HEK293T (cell line): ENCODE measurements at places on chromosomes 3 and 15.

- DNase-seq: no peak
Observed at GRCh38 chr3:42151596-42152168, 60.5 kb downstream of the TRAK1 start.

DNA sequence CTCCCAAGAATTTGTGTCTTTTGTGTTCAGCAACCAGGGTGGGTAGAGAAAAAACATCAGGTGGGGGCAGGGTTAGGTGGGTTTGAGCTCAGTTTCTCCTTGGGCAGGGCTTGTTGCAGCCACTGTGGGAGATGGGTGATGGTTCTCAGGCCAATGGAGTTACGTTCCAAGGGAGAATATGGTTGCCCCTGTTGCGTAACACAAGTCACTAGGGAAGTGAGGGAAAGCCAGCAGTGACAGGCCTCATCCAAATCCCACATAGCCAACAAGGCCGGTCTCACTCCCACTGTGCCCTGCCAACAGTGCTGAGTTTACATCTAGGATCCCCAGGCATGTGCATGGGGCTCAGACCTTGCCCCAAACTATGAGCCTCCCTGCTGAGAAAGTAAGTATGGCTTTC, 7.9 kb upstream of the FBXL2 start:
- no peak for DNase-seq

- no peak for DNase-seq
Observed at GRCh38 chr15:67873777-67874176, 33.9 kb upstream of the RNU6-1 start.

DNA sequence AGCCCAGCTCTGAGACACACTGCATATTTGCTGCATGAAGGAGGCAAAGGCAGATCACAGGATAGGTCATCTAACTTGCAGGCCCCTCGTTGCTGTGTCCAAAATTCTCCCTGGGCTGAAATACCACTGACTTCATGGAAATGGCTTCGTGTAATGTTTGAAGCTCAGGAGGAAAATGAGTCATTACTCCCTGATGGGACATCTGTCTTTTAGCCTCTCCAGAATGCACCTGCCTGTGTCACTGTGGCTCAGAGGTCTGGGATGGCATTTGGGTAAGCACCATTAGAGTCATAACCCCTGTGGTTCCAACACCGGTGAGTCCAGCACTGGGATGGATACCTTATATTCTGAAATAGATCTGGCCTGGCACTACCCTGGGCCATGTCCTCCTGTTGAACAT, 51.5 kb downstream of the IL12A start:
- no peak for DNase-seq

GRCh38 chr3:8840556-8840955, 71.1 kb upstream of the OXTR start:
- DNase-seq: no peak

- no peak for DNase-seq
Observed at GRCh38 chr15:83854321-83854720, 200.4 kb downstream of the ADAMTSL3 start.

DNA sequence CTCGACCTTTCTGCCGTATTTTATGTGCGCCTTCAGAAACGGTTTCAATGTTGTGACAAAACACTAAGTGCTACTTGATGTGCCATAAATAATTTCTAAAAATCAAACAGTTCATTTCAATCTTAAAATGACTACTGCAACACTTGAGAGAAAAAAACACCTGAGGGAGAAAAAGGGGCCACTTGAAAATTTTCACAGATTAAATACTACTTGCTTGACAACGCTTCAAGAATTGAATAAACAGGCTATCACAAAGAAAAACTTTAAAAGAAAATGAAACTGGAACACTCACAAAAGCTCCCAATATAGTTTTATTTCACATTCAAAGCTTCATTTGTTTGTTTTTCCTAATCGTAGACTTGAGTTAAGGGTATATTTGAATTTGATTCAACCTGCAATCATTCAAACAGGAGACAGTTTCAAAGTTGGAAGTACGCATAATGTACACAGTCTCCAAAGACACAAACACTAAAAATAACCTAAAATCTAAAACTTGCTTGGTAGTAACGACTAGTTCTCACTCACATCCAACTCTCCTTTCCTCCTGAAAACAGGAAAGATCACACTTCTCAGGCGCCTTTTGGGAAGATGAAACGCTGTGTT, 380.7 kb downstream of the ERC2 start:
- DNase-seq: no peak

- DNase-seq: no peak
Observed at GRCh38 chr15:43251871-43252250, 14.9 kb downstream of the TGM5 start.

- no peak for DNase-seq
Observed at GRCh38 chr3:47849699-47850563, 47.0 kb downstream of the DHX30 start.

DNA sequence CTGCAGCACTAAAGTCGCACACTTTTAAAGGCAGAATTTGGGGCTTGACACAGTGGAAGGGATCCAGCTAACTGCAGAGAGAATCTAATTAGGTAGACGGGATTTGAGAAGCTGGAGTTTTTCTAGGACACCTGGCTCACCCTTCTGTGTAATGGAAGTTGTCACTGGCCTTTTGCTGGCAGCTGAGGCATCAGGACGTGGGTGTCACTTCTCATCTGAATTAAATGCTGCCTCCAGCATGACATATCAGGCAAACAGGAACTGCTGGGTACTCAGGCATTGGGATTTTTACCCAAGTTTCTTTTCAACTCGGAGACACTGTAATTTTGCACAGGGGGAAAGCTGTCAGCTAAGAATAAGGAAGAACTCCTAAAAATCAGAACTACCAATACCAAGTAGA, 861.9 kb upstream of the ARPP21 start:
- DNase-seq: no peak

DNA sequence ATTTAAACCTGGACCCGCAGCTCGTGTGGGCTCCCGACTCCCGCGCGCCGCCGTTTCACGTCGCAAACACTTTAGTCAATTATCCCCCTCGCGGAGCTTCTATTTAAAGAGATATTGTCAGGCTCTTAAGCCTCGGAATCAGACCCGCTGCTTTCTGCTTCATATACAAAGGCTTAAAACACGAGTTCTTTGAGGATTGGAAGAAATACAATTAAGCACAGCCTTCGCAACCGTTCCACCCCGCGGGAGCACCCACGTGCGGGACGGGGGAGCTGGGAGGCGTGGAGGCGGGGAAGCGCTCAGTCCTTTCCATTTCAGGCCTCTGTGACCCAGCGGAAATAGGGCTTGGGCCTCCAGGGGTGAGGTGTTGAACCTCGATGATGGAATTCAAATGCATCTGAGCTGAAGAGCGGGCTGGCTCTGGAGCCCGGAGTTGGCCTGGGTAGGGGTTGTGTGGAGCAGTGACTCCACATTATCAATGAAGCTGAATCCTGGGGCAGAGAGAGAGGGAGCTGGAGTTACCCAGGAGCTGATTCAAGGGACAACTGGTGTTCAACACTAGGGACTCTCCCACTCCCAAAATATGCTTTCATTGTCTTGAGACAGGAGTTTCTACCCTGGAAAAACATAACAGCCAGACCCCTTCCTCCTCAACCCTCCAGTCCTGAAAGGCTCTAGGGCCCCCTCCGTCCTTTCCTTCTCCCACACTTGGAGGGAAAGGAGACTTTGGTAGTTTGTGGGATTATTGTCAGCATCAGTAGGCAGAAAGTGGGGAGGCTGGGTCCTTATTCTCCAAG, 2.4 kb downstream of the ANKRD63 start:
- no peak for DNase-seq

GRCh38 chr15:57580428-57580827, 11.3 kb upstream of the MYZAP start:
- no peak for DNase-seq

DNA sequence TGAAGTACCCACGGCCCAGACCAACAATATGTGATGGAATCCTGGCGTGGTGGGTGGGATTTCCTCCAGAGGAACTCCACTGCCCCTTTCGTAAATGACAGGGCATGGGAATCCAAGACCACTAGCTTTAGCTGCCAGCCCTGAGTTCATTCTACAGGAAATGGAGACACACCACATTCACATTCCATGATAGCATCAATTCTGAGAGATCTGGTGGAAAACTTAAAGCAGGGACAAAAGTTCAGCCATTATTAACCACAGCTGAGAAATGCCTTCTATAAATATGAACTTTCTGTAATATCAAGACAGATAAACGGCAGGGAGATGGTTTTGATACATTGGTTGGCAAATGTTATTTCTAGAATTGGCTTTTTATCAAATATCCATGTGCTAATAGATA, 98.2 kb downstream of the FBN1 start:
- DNase-seq: no peak

GRCh38 chr3:55185380-55185779, 257.5 kb upstream of the LRTM1 start:
- DNase-seq: no peak

- DNase-seq: peak; percentile 70
Observed at GRCh38 chr3:14452740-14453710, 50.6 kb downstream of the SLC6A6 start.

DNA sequence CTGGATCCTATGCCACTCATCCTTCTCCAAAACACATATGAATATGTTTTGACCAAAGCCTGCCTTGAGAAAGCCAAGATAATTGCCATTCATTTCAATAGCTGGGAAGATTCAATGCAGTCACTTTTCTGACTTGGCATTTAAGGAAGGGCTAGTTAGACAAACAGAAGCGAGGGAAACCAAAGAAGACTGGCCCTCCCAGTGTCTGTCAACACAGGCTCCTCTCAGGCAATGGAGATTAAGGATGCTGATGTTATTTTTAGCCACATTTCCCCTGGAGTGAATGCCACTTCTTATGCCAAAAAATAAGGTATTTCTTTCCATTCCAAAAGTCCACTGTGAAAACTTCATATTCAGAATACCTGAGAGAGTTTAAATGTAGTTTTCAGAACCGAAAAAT, 101.7 kb downstream of the P3H2 start:
- no peak for DNase-seq

GRCh38 chr3:67699882-67700281, 45.5 kb upstream of the SUCLG2 start:
- DNase-seq: no peak

DNA sequence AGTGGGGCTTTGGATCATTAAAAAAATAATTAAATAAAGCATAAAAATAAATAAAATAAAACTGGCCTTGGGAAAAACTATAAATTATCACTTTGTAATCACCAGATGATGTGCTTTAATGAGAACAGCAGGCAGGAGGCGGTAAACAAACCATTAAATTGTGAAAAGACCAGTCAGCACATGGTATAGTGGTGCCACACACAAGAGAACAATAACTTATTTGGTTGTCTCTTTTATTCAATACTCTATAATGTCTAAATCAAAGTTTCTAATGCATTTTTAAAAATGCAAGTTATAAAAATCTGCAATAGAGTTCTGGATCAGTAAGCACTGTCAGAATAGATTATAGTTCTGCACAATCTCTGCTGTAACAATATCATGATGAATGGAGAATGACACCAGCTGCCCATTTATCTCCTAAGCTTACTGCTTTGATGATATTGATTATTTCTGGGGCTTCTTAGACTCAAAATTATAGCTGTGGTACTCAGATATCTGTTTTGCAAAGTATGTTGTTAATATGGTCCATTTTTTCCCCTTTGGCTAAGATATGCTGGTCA, 259.3 kb downstream of the NAALADL2 start:
- no peak for DNase-seq

DNA sequence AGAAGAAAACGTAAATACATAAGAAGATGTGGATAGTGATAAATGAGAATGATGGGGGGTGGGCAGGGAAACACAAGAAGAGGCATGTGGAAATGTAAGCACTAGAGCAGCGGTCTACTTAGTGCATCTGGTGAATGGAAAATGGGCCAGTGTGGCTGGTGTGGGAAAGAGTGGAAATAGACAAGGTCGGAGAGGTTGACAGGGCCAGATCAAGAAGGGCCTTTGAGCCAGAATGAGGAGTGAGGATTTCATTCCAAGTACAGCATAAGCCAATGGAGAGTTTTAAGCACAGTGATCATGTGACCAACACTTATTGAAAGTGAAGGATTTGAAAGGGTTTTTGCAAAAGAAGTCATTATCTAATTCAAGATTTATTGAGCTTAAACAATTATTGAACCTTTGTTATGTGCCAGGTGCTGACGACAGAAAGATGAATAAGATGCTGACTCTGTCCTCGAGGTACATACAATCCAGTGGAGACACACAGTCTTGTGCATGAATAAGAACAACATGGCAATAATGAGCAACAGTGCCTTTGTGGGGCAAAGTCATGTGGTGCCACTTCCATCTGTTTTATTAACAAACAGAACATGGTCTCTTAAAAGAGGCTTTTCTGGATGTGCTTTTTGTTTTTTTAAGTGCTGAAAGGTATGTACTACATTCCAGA, 124.1 kb downstream of the MFSD1 start:
- DNase-seq: no peak

GRCh38 chr3:129461022-129461421, 21.0 kb downstream of the IFT122 start:
- no peak for DNase-seq

DNA sequence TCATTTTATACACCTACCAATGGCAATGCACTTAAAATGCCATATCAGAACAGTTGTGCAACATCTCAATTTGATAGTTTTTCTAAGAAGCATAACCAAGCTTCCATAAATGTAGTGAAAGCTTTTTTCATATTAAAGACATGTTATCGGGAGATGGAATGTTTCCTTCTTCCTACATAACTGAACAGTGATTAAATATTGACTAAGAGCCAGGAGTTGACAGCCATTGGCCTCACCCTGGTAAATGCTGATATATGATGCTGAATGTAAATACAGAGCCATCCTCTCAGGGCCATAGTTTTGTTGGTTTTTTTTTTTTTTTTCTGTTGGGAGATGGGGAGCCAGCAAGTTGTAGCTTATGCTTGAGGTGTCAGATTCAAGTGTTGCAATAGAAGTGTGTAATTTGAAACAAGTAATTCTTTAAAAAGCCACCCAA, 203.3 kb upstream of the IL12A start:
- no peak for DNase-seq

DNA sequence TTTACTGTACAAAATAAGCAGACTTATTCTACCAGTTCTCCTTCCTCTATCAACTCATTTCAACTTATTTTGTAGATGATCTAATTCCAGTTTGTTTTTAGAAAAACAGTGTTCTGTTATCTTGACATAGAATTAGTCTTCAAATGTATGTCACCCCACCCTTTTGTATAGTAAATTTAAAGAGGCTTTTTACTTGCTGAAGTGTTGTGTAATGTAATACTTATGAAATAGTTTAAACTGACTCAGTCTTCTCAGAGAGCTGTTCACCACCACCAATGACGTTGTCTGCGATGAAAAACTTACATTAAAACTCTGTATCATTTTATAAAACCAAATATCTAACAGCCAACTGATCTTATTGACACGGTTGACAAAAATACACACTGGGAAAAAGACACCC, 82.9 kb downstream of the RAP2B start:
- no peak for DNase-seq

DNA sequence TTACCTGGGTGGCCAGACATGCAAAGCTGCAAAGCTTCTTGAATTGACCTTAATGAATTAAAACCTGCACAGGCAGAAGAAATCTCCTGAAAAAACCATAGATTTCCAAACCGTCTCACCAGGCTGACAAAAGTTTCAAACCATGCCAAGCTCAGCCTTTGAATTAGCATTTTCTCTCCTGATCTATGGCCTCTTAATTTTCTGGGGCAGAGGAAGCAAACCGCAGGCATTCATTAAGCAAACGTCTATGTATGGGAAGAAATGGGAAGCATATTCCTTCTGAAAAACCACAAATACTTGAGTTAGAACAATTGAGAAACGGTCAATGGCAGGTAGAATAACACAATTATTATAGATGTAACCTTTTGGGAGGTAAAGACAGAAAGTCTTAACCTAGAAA, 500.2 kb upstream of the NR2F2 start:
- no peak for DNase-seq
